Bone marrow (tissue), 2 donors: ENCODE measurements at places on chromosomes 2 and 18.

DNA sequence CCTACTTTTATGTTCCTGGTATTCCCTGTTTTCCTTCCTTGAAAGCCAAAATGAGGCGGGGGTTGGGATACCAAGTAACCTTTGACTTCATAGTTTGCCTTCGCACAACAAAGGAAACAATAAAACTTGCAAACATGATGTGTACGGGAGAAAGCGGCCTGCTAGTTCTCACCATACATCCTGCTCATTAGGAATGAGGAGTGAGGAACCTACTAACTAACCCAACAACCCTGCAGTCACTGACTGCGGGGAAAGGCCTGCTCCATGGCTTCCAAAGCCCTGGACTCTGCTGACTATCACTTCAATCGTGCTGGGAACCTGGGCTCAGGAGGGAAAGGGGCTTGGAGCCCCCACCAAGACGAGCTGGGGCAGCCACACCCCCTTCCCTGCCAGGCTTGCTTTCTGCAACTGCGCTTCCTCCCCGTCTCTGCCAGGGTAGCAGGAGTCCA, 24.2 kb downstream of the RPL31 start:
- DNase-seq: no peak

DNA sequence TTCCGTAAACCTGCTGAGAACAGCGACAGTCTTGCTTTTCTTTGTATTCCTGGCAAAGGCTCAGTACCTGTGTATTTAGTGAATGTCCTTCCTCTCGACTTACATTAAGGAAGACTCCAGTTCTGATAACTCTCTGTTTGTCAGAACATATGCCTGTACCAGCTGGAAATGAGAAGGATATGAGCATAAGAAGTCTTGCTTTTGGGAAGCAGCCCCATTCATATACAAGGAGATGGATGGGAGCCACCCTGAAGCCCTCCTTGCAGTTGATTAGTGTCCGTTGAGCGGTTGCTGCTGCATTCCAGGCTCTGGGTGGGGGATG, 59.8 kb downstream of the SH3BP4 start:
- no peak for DNase-seq

- DNase-seq: no peak
Observed at GRCh38 chr2:222332116-222332515, 33.3 kb upstream of the PAX3 start.

DNA sequence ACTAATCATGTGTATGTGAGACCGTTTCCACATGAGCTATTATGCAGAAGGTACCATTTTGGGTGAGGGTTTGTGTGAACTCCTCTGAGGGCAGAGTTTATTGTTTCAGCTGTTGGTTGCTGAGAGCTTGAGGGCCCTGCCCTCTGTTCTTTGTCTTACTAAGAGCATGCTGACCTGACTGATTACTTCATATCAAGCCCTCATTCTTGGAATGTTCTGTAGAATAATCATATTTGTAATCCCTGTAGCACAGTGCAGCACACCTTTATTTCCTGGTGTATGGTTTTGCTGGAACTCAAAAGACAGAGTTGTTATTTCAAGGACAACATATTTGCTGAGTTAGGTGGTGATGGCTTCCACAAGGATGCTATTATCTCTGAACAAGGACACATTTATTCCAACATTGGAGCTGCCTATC, 118.5 kb downstream of the GALNT3 start:
- no peak for DNase-seq

DNA sequence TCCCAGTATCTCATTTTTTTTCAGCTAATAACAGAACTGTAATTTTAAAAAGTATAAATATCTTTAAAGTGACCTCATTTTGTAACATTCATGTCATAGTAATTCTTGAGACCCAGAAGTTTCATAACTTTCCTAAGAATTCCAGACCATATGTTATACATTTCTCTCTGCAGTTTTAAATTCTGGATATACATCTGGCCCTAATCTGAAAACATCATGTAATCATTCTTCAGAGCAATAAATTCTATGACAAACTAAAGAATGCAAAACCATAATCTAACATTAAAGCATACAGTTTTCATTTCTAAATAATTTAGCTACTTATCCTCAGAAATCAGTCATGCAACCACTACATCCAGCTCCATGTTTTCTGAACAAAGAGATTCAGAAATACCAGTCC, 198.3 kb upstream of the SLC35G4 start:
- no peak for DNase-seq

GRCh38 chr2:113206251-113206650, 32.5 kb downstream of the PSD4 start:
- DNase-seq: no peak
